ENCODE measurements at places on chromosomes 6 and 20.

DNA sequence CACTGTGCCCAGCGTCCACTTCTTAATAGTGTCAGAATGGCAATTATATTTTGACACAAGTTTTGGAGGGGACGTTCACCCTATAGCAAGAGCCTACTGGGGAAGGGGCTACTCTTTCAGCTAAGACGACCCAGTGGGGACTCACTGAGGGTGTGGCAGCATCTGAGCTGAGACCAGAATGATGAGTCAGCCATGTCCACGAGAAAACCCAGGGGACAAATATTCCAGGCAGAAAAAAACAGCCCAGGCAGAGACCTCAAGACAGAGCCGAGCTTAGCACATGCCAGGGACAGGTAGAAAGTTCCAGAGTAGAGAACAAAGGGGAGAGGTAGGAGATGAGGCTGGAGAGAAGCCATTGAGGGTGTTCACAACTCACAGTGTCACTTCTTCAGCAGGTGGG lies 11.2 kb downstream of the CNBD2 start:
- no peak for DNase-seq

DNA sequence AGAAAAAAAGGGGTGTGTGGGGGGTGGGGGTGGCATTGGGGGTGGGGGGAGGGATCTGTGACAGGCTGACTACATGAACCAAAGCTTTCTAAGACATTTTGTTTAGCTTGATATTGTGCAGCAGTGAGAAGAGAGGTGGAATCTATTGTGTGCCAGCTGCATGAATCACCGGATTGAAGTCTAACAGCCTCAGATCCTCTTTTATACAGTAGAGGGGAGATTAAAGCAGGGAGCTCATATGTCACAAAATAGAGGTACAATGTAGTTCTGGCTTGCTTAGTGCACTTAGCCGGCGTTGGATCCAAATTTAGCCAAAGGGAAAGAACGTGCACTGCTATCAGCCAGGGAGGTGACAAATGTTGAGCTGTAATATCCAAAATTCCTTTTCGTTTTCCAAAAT lies 404.2 kb upstream of the CITED2 start:
- DNase-seq, result no peak

DNA sequence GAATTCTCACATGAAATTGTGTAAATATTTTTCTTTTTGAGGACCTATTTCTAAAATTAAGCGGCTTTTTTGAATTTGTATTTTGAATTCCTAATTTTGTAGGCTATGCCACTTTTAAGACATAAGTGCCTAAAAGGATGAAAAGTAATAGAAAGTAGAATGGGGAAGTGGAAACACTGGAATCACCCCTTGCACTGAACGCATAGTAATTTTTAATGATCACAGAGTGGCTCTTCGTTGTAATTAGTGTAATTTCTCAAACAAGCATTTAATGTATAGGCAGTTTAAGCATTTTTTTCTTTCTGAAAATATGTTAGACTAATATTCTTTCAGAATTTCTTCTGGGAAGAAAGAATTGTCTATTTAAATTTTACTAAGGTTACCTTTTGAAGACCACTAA lies 73.2 kb downstream of the ARID1B start:
- DNase-seq, result no peak

- no peak for DNase-seq
These were observed 270.7 kb upstream of the TAB2 start for GRCh38 chr6:149046822-149047246.

DNA sequence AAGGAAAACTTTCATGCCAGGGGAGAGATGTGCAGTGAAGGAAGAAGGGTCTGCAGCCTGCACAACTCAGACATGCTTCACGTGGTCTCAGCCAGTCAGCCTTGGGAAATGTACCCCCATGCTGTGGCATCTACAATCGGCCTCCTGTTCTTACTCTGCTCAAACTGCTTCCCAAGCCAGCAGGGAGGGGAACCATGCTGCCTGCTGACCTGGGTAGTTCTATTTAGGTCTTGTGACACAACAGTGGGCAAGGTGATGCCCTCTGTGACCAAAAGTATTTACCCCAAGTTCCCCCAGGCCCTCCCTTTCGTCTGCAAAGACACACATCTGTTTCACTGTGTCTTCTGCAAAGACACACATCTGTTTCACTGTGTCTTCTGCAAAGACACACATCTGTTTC lies 106.9 kb downstream of the SLC23A2 start:
- DNase-seq, result no peak

GRCh38 chr6:157328108-157328692 lies 4.9 kb upstream of the TMEM242 start:
- no peak for DNase-seq

DNA sequence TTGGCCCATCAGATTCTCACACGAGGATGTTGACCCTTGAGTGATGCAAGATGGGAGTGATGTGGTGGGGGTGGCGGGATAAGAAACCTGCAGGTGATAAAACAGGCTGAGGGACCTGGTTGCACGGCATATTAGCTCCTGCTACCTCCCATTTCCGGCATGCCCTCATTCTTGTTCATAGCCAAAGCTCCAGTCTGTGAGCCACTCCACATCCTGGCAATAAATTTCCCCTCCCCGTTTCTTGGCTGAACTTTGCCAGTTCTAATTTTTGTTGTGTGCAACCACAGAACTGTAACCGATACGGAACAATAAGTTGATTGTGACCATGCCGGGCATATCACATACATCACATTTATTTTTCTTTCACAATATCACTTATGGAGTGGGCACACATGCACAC lies 41.6 kb upstream of the NFATC2 start:
- DNase-seq, result no peak

DNA sequence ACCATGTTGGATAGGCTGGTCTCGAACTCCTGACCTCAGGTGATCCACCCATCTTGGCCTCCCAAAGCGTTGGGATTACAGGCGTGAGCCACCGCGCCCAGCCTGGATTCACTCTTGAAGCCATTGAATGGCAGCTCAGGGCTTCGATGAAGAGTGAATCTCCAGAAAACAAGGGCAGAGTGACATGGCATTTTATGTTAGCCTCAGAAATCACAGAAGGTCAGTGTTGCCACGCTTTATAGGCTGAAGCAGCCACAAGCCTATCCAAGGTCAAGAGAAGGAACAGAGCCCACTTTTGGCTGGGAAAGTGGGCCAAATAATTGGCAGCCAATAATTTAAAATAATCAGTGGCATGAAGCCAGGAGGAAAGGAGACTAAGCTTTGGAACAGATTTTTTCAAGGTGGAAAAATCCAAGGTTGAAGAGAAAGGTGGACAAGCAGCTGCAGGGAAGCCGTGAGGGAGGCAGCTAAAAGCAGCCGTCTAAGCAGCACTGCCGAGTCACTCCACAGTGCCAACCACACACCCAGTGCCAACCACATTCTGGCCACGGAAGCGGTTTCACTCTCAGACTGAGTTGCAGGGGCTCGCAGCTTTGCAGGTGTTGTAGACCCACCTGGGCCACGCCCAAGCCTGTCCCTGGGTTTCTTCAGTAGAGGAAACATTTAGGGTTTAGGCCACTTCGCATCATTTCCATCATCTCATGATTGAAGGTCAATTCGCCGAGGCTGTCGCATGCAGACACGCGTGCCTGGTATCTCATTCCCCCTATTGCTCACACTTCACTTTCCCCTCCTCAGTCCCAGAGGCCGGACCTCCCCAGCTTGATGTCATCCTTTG lies 17.4 kb upstream of the AVP start:
- no peak for DNase-seq

DNA sequence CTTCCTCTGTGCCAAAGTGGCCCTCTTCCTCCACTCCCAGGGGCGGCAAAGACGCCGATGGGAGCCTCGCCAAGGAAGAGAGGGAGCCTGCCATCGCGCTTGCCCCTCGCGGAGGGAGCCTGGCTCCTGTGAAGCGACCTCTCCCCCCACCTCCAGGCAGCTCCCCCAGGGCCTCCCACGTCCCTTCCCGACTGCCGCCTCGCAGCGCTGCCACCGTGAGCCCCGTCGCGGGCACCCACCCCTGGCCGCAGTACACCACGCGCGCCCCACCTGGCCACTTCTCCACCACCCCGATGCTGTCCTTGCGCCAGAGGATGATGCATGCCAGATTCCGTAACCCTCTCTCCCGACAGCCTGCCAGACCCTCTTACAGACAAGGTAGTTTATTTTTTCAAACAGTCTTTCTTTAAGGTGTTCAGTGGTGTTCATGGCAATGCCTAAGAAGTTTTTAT lies 64.9 kb downstream of the FNDC1 start:
- DNase-seq, result no peak

- DNase-seq, result peak; percentile 13
These were observed 39.6 kb upstream of the MLN start for GRCh38 chr6:33843131-33844121.

GRCh38 chr6:4039348-4039747 lies 39.6 kb downstream of the FAM217A start:
- no peak for DNase-seq

GRCh38 chr20:396252-396618 lies 11.9 kb upstream of the RBCK1 start:
- no peak for DNase-seq

DNA sequence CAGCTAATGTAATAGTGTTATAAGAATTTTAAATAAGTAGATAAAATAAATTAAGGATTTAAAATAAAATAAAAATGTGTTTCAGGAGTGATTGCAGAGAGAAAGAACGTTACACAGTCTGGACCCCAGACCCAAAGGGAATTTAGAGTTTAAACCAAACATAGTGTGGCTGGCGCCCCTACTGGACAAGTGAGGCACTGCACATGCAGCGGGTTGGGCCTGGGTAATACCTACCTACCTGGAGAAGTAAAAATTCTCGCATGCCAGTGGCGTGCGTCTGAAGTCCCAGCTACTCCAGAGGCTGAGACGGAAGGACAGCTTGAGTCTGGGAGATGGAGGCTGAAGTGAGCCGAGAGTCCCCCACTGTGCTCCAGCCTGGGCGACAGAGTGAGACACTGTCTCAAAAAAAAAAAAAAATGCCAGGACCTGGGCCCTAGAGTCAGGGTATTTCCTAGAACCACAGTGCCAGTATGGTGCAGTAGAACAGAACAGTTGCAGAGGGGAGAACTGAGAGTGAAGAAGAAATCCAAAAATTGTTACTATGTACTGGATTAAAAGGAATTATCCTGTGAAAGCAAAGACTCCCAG lies 71.4 kb upstream of the TCF21 start:
- peak; percentile 25 for DNase-seq

DNA sequence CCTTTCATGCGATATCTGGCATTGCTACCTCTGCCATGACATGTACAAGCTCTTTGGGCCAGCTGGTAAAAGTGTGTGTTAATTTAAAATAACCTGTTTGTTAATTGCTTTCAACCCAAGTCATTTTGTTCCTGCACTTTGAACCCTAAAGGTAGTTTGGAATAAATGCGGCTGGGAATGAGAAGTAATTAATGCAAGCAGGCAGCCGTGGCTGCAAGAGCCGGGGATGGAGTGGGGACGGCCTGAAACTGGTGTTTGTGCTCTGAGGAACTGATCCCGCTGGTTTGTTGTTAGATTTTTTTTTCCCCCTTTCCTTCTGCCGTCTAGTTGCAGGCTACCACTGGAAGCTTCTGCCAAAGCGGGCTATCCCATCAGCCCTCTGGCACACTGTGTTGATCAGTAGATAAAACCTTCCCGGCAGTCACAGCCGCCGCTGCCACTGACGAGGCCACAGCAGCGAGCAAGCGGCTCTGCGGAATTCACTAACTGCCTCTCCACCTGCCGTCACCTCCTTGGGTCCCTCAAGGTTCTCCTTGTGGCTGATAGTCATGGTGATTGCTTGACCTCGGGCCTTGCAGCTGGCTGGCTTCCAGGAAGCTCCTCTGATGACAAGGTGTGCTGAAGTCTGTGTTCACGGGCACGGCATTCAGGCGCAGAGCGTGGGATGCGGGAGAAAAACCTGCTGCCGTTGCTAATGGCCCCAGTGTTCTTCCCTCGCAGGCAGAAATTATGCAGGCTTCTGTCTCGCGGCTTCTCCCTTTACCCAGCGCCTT lies 315.9 kb downstream of the TFAP2A start:
- peak; percentile 16 for DNase-seq

GRCh38 chr20:49483696-49484123 lies 1.2 kb upstream of the KCNB1 start:
- no peak for DNase-seq

DNA sequence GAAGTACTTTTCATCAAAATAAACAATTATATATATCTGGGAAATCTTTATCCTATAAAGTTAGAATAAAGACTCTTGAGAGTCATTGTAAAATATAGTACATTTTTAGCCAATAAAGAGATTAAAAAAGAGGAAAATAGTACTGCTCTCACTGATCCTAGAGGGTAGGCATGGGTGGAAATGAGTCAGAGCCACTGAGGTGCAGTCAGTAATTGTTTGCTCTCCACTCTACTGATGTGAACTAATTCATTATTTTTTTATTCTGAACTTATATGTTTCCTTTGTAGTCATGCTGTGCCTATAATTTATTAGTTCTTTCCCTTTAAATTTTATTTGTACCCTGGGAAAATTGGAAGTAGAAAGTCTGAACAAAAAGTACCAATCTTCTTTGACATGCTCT lies 1359.4 kb upstream of the GJE1 start:
- DNase-seq, result no peak

DNA sequence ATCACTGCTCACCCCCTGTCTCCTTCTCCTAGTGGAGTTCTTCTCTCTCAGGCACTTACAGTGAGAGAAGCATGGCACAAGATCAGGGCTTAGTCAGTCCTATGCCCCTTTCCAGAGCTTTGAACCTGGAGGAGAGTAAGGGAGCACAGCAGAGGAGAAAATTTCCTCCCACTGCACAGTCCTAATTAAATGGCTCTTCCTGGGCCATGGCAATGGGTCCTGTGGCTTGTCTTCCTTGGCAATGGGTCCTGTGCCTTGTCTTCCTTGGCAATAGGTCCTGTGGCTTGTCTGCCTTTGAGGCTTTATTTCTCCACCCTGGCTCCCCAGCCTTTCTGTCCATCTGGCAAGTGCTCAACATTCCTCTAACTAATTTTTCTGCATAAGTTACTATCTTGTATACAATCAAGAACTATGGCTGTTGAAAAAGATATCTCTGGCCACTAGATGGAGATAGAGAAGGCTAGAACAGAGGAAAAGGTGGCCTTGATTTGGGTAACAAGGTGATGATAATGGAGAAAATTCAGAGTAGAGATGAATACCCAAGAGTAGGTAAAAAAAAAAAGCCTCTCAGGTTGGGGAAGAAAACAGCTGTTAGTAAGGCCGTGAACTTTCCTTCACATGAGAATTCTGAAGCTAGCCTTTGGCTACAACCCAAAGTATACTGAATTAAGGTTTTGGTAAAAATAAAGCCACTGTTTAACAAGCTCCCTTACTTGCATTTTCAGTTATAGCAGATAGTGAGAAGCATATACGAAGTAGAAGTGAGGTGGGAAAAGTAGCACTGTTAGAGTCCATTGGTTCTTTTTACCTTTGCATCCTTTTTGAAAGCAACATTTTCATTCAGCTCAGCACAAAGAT lies 504.9 kb downstream of the DOK5 start:
- DNase-seq, result peak; percentile 61

DNA sequence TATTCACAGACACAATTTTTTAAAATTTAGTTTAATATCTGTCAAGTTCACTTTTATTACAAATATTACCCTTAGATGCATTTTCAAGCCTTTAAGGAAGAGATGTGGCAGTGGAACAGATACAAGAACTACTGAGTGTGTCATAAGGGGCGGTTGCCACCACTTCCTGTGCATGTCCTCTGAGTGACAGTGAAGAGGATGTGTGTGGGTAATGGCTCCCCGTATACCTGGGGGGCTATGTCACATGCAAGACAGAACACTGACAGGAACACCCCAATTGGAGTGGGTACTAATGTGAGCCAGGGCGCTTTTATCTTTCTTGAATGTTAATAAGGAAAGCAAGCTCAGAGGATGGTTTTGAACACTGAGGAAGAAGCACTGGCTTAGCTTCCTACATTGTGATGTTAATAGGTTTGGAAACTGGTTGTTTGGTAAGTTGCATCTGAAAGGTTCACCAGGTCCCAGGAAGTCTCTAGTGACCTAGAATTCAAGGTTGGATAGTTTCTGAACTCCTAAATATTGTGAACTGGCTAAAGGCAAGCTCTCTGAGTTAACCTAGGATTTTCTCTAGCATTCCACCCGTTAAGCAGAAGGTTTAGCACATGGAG lies 83.4 kb upstream of the ASF1A start:
- no peak for DNase-seq

Measured in SJCRH30 (cell line).